ENCODE measurements at places on chromosomes 7 and 10.

DNA sequence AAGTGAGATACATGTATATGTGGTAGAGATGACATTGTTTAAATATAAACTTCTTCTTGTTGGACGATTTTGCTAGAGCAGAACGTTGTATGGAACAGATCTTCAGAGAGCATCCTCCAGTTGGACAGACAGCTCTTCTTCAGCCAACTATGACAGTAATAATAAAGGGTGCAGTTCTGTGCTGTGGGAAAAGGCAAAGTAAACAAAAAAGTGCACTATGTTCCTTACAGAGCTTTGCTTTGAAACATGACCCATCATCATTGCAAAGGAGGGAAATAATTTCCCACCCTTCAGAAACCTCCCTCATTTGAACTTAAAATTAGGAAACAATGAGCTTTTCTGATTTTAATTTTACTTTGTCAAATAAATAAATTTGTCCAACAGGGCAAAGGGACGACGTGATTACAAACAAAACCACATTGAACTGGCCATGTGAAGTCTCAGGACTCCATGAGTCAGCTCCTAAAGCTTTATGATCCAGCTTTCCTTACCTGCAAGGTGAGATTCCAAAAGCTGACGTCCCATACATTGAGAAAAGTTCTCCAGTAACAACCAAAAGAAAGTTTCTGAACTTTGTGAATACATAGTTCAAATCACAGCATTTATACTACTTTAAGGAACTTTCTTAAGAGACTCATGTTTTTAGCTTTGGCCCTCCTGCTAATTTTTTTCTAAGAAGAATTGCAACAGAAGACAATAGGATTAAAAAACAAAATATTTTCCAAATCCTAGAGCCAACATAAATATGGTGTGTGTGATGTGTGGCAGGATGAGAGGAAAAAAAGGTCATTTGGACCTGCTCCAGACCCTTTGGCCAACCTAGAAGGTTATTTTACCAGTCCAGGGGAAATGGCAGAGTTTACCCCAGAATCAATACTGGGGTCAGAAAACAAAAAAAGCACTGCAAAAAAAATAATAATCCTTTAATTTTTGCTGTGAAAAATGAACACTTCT is 565.4 kb upstream of the NRP1 start:
- DNase-seq = no peak

DNA sequence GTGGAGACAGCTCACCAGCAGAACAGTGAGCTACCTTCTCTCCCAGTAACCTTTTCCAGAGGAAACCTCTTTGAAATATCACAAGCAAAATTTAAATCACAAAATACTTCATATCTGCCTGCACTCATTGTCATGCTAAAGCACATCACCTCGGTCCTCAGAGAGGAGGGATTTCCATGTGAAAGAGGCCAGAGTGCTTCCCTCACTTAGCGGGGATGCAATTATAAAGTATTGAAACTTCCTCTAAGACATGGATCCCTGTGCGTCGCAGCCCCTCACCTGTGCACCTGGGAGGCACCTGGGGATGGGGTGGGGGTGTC is 457.9 kb downstream of the DNAJB6 start:
- no peak for DNase-seq

DNA sequence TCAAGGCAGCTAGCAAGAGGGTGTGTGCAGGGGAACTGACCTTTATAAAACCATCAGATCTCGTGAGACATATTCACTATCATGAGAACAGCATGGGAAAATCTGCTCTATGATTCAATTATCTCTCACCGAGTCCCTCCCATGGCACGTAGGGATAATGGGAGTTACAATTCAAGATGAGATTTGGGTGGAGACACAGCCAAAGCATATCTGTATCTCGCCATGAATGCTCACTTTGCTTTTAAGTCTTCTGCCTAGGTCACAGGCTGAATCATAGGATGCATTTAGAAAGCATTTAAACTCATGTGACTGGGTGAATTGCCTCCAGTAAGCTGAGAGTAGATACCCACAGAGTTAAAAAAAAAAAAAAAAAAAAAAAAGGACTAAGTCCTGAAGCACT is 220.0 kb downstream of the AGMO start:
- no peak for DNase-seq

DNA sequence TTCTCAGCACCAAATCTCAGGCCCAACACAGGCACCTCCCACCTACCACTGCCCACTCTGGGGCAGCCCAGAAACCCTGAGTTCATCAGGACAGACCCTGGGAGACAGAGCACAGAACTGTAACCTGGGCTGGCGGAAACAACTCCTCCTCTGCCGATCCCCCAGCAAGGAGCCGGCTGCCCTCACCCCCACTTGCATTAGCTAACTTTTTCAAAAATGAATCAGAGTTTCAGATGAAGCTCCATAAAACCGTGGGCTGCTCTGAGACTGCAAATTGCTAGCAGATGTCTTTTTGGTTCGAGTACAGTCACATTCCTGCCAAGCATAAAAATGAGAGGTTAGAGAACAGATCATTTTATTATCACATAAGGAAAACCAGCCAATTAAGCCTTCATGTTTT is 93.4 kb upstream of the PARD3 start:
- no peak for DNase-seq

GRCh38 chr7:38160003-38160571 is 18.0 kb upstream of the STARD3NL start:
- no peak for DNase-seq

DNA sequence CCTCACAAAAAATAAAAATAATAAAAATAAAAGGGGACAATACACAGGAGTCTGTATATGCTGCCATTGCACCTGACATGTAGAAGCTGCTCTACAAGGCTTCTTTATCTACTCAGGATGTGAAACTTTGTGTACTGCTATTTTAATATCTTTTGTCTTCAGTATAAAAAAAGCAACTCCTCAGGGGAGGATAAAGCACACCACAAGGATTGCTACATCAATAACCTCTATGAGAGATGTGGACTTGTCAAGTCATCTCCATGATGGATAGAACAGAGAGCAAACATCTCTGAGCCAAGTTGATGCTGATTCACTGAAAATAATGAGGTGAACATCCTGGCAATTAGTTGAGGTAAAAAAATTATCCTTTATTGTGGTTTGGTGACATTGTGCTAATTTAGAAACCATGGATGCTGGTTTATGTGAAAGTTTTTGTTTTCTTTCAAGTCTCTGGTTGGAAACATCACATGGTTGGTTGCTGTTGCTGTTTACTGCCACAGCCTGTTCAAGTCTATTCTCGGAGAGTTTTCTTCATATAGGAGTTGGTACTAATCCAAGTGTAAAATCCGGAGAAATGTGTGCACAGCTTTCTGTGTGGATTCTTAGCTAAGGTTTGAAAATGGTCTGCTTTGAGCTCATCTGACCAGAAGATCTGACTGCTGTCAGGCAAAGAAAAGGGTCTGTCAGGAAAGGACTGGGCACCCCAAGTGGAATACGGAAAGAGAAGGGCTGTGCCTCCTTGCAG is 1.5 kb upstream of the HECW1 start:
- no peak for DNase-seq

GRCh38 chr10:55232553-55232952 is 431.5 kb upstream of the PCDH15 start:
- no peak for DNase-seq

GRCh38 chr10:67520924-67521520 is 175.0 kb downstream of the CTNNA3 start:
- DNase-seq = peak; percentile 45

DNA sequence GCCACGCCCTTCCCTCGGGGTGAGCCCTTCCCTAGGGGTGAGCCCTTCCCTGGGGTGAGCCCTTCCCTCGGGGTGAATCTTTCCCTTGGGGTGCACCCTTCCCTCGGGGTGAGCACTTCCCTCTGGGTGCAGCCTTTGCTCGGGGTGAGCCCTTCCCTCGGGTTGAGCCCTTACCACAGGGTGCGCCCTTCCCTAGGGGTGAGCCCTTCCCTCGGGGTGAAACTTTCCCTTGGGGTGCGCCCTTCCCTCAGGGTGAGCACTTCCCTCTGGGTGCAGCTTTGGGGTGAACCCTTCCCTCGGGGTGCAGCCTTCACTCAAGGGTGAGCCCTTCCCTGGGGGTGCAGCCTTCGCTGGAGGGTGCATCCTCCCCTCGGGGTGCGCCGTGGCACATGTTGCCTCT is 34.6 kb upstream of the INSIG1 start:
- DNase-seq = no peak

- DNase-seq = no peak
These were observed 35.6 kb downstream of the PITRM1 start for GRCh38 chr10:3136763-3137611.

DNA sequence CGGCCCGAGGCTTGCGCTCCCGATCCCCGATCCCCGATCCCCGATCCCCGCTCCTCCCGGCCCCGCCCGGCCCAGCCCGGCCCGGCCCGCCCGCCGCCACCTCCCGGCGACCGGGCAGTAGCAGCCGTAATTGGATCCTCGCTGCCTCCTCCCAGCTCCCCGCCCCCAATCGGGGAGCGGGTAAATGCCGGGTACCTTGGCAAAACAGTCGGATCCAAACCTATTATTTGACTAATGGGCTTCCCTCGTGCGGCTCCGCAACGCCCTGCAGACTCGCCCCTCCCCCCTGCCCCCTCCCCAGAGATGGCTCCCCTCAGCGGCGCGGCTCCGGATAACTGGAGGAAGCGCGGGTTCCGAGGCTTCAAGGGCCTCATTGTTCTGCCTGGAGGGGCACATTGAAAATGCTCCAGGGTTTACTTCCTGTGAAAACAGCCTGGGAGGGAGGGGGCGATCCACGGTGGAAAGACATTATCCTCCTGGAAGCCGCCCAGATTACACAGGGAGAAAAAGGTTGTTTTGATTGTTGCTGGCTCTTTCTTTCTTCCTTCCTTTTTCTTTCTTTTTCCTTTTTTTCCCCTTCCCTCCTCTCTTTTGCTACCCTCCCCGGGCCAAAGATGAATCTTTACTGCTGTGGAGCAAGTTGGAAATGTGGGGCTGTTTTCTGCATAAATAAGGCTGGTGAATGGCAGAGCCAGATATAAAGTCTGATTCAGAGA is 94.7 kb upstream of the ZMIZ1 start:
- DNase-seq = peak; percentile 67

DNA sequence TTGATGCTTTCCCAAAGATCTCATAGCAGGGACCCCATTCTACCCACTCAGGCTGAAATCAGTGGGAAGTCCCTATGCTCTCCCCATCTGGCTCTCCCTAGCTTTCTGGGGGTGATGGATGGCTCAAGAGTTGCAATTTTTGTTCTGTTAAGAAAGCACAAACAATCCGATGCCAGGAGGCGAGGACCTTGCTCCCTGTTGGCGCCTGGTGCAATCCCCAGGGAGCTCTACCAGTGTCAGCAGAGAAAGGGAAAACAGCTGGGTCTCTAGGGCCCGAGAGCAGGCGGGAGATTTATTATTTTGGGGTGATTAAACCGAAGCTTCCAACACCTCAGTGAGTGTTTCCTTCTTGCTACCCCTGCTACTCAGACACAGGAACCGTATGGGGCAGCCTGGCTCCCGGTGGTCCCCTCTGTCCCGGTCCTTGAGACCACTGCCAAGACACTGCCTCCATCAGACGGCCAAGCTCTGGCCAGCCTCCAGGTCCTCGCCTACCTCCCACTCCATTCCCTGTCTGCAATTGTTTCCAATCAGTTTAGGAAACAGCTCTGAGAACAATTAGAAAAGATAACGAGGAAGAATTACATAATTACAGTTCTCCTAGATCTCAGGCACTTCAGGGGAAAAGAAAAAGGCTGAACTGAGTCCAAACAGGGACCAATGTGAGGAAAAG is 147.9 kb downstream of the PLXNA4 start:
- no peak for DNase-seq

GRCh38 chr10:124544711-124545110 is 83.1 kb downstream of the LHPP start:
- DNase-seq = no peak

- no peak for DNase-seq
These were observed 40.0 kb upstream of the NPFFR1 start for GRCh38 chr10:70323697-70324338.

DNA sequence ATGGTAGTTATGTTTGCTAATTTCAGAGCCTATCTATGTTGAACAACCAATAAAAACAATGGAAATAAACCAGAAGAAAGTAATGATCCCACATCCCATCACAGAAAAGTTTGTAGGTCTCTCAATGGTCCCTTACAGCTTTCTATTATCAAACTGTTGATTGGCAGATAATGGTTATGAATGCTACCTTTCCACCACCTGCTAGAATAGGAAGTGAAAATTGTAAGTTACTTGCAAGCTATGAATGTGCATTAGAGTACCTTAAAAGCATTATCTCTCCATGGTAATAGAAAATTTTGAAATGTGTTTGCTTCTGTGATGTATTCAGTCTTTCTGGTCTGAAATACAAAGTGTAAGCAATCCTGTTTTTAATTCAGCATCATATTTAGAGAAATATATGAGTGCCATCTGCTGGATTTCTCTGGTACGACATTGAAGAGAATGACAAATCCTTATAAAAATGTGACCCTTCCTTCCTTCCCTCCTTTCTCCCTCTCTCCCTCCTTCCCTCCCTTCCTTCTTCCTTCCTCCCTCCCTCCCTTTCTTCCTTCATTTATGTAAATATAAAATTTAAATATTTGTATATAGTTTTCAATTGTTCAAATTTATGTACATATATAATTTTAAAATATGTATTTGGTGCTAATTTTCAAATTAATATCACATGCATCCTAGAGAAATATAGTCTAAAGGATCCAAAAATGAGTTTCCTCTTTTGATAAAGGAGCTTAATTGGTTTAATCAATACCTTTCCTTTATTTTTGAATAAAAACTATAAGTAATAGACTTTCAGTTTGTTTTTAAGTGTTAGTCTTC is 41.4 kb upstream of the PNLIPRP3 start:
- peak; percentile 46 for DNase-seq

DNA sequence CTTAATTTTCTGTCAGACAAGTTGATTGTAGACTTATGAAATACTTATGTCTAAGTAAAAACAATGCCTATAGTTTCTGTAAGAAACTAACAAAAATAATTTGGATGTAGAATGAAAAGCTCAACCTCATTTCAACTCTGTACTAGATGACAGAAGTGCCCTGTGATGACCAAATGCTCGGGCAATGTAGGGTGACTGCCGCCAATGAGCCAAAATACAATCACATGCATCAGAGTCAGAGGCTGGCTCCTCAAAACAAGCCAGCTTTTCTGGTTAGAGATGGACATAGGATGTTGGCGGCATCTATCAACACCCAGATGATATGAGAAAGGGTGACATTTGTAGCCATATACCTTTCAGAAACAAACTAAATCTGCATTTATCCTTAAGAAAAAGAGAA is 23.9 kb downstream of the LMOD2 start:
- DNase-seq = no peak

- DNase-seq = no peak
These were observed 718 bp upstream of the UMAD1 start for GRCh38 chr7:7639847-7640220.

GRCh38 chr10:18195060-18195799 is 55.0 kb downstream of the CACNB2 start:
- DNase-seq = no peak

DNA sequence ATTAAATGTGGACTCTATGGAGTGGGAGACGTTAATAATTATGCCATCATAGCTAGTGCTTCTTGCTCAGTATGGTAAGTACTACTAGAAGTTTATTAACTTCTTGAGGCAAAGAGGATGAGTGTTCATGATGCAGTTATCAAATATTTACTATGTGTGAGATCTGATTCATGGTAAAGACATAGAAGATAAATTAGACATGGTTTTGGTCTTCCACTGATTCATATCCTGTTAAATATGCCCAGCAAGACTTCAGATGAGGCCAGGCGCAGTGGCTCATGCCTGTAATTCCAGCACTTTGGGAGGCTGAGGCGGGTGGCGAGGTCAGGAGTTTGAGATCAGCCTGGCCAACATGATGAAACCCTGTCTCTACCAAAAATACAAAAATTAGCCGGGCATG is 547.1 kb upstream of the ANKRD30A start:
- no peak for DNase-seq

GRCh38 chr10:15339892-15340291 is 31.2 kb downstream of the FAM171A1 start:
- DNase-seq = no peak
